ENCODE measurements at places on chromosomes 7 and 10.
A peak's percentile ranks its signal among the peaks of the same experiment; 100 is the strongest.

DNA sequence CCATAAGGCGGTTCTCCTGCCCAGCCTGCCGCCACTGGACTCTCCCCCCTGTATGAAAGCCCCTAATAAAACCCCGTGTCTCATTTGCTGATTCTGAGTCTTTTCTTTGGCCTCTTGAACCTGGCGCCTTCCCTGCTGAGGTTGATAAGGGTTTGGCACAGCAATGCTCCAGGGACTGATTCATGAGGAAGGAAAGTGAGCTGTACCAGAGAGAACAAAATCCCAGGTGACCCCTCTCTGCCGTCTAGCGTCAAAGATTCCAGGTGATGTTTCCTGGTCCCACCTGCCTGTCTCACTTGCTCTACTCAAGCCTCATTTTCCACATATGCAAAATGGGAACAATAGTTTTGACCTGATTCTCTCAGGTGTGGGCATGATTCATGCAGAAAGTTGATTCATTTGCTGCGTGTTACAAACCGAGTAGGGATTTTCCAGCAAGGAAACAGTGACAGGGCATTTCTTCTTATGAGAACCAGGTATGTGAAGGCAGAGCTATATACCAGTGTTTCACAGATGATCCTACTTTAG is 730.6 kb upstream of the IGFBP3 start:
- DNase-seq: peak; percentile 75

DNA sequence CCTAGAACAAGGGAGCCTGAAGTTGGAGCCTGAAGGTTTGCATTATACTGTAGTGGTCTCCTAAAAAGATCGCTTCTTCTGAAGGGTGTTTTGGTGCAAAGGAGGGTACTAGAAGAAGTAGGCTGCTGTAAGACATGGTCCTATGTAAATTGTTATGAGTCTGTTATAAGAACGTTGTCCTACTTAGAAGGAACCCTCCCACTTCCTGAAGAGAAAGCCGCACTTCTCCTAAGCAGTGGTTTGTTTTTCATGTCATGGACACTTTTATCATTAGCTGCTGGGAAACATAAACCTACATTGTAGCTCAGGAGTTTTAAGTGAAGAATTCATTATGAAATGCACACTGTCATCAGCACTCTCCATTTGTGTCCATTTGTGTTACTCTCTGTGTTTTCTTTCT is 129.1 kb upstream of the ITGB1 start:
- no peak for DNase-seq

- peak; percentile 89 for DNase-seq
Measured at GRCh38 chr10:3484306-3485056, 300.5 kb downstream of the KLF6 start.

DNA sequence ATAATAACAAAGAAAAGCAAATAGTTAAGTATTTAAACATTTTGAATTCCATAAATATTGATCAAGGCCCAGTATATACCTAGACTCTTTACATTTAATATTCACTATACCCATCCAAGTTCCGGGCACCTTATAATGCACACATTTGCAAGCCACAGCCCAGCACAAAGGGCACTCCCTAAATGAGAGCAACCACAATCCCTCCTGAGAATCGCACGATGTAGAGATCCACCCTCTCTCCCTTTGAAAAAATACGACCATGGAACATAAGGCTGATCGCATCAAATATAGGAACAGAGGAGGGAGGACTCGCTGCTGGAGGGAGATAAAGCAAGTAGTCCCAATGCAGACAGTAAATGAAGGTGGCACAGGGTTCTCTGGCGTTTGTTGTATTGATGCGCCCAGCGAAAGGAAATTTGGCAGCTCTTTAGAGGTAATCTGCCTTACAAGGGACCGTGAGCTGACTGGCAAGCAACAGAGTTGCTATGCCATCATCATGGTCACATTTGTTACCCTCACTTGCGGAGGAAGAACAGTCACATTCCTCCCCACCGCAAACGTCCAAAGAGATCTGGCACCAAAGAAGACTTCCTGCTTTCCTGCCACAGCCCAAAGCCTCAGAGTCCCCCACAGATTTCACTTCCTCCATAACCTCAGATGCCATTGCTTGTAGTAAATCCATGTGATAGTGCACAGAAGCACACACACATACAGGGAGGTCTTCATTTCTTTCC is 16.1 kb upstream of the TAS2R40 start:
- peak; percentile 61 for DNase-seq

- no peak for DNase-seq
Measured at GRCh38 chr7:10266976-10267375, 706.7 kb upstream of the PHF14 start.

- no peak for DNase-seq
Measured at GRCh38 chr7:133699386-133699785, 427.8 kb upstream of the LRGUK start.

DNA sequence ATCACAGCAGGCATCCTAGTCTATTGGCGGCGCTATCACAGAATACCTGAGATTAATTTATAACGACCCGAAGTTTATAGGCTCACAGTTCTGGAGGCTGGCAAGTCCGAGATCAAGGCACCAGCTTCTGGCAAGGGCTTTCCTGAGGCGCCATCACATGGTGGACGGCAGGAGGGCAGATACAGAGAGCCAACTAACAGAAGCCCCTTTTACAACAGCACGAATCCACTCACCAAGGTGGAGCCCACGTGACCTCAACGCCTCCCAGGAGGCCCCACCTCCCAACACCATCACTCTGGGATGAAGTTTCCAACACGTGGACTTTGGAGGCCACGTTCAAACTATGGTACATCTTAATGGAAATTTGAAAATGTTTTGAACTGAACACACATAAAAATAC is 255.3 kb downstream of the ELFN1 start:
- DNase-seq: no peak

- DNase-seq: no peak
Measured at GRCh38 chr7:99597762-99598501, at the start of gene TMEM225B. TSS of gene TMEM225B (plus strand) at chr7:99598267. CDS start at chr7:99604389, 6,122 bp downstream.

- no peak for DNase-seq
Measured at GRCh38 chr7:81926-82756, 110.2 kb upstream of the FAM20C start.

GRCh38 chr7:29192811-29193210 is 1.8 kb upstream of the CHN2 start:
- no peak for DNase-seq

DNA sequence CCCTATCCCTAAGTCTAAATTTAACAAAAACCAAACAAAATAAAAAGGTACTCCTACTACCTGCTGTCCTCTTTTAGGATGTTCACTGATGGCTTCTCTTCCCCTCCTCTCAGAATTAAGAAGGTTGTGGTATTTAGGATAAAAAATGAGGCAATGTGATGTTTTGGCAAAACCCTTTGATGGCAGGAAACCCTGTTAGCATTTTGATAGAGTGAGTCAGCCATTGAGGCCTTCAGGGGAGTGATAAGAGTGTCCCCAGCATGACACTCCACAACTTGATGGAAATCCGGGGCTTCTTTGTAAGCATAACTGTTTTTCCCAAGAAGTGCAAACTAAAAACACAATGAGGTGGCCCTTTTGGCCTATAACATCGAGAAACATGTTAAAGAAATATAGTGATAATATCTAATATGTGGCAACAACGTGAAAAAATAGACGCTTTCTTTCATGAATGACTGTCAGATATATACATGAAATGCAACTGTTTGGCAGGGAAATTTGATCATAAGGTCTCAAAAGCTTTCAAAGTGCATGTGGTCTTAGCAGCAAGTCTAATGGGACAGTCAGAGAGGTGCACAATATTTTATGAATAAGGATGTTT is 55.0 kb downstream of the PRTFDC1 start:
- DNase-seq: no peak

DNA sequence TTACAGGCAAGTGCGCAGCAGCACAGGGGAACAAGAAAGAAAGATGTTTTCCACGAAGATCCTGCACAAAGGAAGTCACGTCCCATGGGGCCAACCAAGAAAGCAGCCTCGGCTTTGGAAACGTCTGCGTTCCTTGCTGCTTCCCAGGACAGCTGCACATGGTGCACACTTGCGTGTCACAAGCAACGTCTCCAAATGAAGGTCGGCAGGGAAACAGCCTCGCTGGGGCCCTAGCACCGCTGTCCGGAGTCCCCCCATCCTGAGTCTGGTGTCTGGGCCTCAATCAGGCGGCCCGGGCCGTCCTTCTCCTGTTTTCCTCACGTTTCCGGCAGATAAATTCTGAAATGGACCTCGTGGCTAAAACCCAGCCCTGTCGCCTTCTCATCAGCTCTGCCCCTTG is 206.2 kb downstream of the DIP2C start:
- DNase-seq: no peak

- no peak for DNase-seq
Measured at GRCh38 chr7:46319841-46320240, 398.8 kb upstream of the IGFBP3 start.

- no peak for DNase-seq
Measured at GRCh38 chr10:86330778-86331763, 35.5 kb downstream of the GRID1 start.

- DNase-seq: no peak
Measured at GRCh38 chr7:104795616-104796398, 218.2 kb upstream of the KMT2E start.

DNA sequence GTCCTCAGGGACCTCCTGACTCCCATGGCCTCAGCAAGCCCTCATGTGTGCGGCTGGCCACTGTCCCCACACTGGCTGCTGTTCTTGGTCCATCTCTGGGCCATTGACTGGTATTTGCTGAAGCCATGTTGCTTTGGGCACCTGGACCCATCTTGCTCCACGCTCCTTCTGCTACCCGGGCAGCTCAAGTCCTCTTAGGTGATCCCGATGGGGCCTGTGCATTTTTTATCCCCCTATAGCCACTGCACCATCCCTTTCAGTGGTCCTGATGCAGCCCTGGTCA is 16.7 kb downstream of the RAMP3 start:
- DNase-seq: no peak

- no peak for DNase-seq
Measured at GRCh38 chr7:44535348-44536064, 5.6 kb downstream of the NPC1L1 start.

DNA sequence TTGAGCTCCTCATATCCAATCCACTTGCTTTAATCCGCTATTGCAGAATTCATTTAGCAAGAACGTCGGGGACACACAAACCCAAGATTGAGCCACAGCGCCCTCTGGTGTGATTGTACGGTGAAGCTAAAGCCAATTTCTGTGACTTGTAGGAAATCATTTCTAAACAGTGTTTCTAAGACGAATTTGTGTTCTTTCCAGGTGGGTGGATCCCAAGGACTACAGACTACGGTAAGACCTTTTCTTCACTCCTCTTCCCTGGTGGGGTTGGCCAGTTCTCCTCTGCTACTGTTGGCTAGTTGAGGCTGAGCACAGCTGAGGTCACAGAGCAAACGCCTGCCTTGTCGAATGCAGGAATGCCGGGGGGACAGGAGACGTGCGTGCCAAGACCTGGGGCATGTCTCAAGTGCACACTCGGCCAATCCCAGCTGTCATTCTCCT is 5.2 kb downstream of the DMBT1 start:
- peak; percentile 69 for DNase-seq

GRCh38 chr7:127628445-127628844 is 10.5 kb upstream of the PAX4 start:
- no peak for DNase-seq

DNA sequence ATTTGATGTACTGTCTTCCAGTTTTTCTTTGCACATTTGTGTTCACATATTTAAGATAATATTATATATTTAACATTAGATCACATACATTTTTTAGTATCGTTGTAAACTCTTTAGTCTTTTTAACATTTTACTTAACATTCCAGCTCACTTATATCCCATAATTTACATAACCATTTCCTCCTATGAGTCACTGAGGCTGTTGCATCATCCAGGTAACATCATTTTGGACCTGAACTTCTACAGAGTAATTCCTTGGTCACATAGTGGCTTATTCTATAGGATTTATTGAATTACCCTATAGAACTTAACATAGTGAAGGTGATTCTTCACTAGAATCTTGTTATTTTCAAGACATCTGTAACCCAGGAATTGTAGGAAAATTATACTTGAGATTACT is 194.4 kb downstream of the POU6F2 start:
- no peak for DNase-seq

DNA sequence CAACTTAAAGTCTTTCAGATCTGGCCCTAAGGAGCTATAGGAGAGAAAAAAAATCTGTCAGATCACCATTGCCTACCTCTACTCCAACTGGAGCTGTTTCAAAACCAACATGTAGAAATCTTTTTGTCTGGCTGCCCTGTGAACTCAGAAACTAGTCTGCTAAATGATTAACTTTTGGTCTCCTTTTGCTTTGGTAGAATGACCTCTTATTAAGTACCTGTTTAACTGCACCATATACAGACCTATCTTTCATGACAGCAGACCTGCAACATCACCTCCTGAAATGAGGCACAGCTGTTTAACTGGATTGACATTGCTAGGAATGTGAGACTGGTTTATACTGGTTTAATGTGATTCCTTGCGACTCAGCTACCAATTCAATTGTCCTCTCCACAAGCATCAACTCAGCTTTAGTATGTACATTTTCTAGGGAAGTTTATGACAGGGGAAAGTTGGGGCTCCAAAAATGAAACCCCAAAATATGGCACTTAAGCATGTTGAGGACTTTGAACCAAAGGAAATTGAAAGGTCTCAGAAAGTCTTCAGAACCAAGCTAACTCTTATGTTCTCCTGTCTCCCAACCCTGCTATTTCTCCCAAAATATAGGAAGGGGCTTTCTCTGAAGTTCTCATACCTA is 1.8 kb downstream of the CYP3A43 start:
- DNase-seq: no peak

- DNase-seq: peak; percentile 46
Measured at GRCh38 chr7:21603972-21604749, 61.3 kb downstream of the DNAH11 start.

- DNase-seq: no peak
Measured at GRCh38 chr7:1839701-1840100, 169.6 kb downstream of the ELFN1 start.

DNA sequence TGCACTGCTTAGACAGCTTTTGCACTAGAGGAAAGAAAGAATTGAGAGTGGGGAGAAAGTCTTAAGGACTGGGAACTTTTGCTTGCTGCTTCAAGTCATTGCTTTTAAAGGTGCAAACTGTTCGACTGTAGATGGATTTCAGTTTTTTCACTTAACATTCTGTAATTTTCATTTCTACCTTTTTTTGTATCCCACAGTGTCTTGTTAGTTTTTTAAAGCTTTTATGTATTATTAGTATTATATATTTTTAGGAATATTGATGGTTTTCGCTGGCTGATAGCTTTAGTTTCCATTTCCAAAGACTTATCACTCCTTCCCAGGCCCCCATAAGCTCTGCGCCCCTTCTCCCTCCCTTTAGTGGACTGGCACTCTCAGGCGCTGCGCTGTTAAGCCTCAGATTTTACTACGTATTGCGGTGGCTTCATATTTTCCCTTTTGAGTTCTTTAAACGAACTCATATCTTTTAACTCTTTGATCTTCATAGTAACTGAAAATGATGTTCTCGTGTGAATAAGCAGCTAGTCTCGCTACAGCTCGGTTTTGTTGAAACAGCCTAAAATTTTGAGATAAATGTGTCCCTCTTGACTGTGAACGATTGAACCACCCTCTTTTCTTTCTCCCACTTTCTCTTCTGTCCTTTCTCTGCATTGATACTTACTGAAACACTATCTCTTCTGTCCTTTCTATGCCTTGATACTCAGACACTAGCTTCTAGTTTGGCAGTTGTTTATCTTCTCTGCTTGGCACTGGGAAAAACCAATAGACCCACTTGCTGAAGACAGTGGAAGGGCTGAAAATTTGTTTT is 2.5 kb upstream of the ETV1 start:
- DNase-seq: no peak
